Activated T-cell treated with anti-CD3 and anti-CD28 coated beads for 1 hour (primary cell): ENCODE measurements at places on chromosomes 3 and 15.

DNA sequence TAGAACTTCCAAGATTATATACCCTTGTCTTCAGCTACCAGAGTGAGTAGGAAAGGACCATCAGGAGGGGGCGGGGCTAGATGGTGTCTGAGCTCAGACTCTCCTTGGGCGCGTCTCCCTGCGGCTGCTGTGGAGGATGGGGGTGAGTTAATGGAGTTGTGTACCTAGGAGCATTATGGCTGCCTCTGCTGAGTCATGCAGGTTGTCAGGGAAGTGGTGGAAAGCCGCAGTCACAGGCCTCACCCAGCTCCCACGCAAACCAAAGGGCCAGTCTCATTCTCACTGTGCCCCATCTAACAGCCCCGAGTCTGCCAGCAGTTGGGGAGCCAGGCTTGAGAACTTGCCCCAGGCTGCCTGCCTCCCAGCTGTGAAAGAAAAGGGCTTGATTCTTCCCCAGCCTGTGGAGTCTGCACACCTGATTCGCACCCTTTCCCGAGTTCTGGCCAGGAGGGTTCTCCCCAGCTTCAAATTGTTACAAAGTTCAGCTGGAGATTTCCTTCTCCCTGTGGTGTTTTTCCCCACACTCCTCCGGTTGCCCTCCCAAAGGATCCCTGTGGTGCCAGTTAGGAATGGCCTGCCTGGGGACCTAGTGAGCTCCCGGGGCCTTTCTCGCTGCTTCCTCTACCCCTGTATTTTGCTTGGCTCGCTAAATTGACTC, 143.3 kb downstream of the HCN4 start:
- no peak for DNase-seq

- no peak for DNase-seq
Observed at GRCh38 chr15:95127356-95127755, 896.0 kb downstream of the MCTP2 start.

DNA sequence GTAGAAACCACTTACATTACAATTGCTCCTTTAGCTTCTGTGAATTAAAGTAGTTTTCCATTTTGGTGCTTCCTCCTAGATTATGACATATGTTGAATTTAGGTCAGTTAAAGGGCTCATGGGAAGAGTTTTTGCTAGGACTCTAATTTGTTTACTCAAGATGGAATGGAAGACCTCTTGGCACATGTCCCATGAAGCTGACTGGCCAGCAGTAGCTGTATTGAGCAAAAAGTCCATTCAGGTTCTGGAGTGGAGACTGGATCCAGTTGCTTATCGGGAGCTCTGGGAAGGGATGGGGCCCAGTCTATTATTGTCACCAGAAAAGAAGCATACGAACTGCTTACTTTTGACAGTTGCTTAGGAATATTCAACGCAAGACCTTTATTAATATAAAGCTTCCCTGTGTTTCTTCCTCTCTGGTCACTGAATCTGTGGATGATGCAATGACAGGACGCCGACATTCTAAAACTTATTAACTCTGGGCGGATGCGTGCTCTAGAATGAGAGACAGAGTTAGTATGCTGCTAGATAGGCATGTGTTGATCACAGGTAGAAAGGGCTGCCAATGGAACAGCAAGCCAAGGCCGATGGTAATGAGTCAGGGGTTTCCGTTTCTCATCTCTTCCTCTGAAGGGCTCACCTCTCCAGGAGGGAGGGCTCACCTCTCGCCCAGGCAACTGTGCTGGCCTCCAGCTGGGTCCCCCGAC, 155.8 kb downstream of the NR1D2 start:
- DNase-seq = no peak

- no peak for DNase-seq
Observed at GRCh38 chr15:53979051-53979788, 979 bp downstream of the UNC13C start.

- no peak for DNase-seq
Observed at GRCh38 chr3:7934362-7934761, 567.3 kb upstream of the LMCD1 start.

GRCh38 chr15:48710952-48711495, 65.5 kb upstream of the FBN1 start:
- no peak for DNase-seq

DNA sequence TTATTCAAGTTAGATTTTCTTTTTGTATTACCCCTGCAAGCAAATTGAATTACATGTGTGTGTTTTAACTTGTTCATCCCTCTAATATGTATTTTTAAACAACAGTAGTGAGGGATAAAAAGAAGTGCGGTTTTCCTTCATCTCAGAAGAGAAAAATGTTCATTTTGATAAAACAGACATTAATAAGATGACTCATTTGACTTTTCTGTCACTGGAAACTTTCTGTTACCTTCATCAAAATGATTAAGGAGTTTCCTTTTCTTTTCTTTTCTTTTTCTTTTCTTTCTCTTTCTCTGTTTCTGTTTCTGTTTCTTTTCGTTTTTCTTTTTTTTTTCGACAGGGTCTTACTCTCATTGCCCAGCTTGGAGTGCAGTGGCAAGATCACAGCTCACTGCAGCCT, 53.0 kb downstream of the ECT2 start:
- no peak for DNase-seq

GRCh38 chr3:124818398-124819091, 68.6 kb downstream of the ITGB5 start:
- DNase-seq = no peak

GRCh38 chr3:130839813-130840212, 54.1 kb upstream of the ATP2C1 start:
- no peak for DNase-seq

DNA sequence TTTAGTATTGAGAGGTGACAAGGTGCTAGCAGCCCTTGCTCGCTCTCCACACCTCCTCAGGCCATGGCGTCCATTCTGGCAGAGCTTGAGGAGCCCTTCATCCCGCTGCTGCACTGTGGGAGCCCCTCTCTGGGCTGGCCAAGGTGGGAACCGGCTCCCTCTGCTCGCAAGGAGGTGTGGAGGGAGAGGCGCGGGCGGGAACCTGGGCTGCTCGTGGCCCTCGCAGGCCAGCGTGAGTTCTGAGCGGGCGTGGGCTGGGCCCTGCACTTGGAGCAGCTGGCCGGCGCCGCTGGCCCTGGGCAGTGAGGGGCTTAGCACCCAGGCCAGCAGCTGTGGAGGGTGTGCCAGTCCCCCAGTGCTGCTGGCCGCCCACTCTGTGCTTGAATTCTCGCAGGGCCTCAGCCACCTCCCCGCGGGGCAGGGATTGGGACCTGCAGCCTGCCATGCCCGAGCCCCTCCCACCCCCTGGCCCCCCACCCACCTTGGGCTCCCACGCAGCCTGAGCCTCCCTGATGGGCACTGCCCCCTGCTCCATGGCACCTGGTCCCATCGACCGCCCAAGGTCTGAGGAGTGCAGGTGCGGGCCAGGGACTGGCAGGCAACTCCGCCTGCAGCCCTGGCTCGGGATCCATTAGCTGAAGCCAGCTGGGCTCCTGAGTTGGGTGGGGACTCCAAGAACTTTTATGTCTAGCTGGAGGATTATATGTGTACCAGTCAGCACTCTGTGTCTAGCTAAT, 785.2 kb downstream of the DIPK2A start:
- DNase-seq = no peak

DNA sequence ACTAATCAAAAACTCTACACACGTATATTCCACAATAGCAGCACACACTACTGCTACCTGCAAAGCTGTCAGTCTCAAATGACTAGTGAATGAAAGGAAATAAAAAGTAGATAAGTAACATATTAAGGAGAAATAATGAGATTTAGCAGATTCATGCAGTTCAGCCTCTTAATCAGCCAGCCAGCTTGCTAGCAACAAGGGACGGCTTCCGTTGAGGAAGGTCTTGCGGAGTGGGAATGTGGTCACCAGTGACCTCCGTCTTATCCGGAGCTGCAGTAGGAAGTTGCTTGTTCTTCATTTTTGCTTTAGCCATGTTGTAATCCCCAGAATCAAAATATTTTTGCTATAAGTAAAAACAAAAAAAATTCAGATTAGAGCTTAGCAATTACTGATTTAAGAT, 17.1 kb downstream of the ARPP19 start:
- no peak for DNase-seq

GRCh38 chr15:42090370-42090769, 4.0 kb downstream of the PLA2G4D start:
- DNase-seq = no peak

DNA sequence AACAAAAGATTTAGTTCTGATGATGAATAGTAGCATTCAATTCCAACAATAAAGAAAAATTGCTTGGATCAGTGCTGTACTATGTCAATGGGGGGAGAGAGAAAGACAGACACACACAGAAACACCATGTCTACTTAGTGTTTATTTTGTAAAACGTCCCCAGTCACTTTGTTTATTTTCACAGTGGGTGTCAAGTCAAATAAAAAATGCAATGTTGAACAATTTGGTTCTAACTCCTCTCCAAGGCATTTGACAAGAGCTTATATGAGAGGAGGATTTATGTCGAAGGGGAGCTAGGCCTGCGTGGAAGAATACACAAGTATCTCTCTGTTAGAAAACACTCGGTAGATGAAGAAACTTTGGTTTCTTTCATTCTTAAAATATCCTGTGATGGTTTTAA, 201.7 kb upstream of the SLC2A2 start:
- no peak for DNase-seq

- DNase-seq = no peak
Observed at GRCh38 chr3:16887130-16887529, 2.4 kb downstream of the PLCL2 start.

DNA sequence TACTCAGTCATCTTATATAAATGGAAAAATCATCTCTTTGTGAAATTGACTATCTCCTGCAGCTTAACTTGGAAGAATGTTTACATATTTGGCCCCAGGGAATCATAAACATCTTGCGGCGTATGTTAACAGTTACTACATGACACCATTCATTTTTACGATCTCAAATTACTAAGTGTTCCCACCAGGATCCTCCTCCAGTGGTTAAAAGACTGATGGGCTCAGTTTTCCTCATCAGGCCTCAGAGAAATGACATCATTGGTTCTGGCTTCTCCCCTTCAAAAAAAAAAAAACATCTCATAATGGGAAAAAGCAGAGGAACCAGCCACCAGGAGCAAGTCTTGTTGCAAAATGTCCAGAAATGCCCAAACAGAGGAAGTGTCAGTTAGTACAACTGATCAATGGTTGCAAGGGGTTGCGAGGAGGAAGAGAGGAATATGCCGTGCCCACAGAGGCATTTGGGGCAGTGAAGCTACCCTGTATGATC, 70.5 kb upstream of the LIPC start:
- DNase-seq = no peak

GRCh38 chr3:26624209-26624765, 1.7 kb downstream of the LRRC3B start:
- no peak for DNase-seq

- DNase-seq = no peak
Observed at GRCh38 chr3:295166-295565, 98.6 kb downstream of the CHL1 start.
